ENCODE measurements at places on chromosomes 4 and X.
A peak's percentile ranks its signal among the peaks of the same experiment; 100 is the strongest.

DNA sequence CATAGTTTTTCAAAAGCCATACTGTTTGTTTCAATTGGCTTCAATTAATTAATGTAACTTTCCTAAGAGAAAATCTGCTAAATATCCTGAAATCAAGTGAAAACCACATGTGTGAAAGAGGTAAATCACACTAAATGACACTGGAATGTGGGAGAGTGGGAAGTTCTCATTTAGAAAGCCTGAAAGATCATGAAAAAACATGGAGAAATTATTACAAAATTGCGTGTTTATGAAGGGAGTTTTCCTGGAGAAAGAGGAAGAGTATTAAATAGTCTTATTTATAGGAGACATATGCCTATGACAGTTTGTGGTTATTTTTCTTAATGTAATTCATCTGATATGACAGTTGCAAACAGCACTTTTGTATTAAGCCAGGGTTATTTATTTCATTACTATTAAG, 183.7 kb downstream of the DKK2 start:
- no peak for DNase-seq

DNA sequence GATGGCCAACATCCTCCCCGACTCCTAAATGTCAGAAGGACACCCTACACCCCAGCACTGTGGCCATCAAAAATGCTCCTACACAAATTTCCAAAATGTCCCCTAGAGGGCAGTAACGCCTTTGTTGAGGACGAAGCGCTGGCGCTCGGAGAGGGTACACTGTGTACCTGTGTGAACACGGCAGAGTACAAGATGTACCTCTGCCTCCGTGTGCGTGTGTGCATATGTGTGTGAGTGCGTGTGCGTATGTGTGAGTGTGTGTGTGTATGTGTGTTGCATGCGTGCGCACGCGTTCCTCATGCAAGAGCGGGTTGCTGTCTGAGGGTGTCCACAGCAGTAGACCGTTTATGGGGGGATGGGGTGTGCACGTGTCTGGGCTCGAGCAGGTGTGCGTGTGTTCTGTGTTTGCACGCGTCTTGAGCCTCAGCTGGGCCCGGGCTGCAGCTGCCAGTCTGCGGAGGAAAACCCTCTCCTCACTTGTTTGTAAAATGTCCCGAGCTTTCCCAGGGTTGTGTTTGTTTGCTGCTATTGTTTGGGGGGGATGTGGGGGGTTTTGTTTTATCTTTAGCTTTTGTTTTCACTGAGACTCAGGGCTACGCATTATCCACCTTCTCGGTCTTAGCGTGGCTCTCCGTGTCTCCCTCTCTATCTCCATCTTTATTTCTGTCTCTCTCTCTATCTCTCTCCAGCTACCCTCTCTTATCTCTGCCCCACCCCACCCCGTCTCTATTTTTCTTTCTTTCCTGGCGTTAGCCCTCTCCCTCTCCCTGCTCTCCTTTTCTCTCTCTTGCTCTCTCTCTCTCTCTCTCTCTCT, 10.4 kb upstream of the TSPYL2 start:
- peak; percentile 30 for DNase-seq

- DNase-seq, result peak; percentile 36
These were observed 28.3 kb upstream of the AP1S2 start for GRCh38 chrX:15882704-15883539.

DNA sequence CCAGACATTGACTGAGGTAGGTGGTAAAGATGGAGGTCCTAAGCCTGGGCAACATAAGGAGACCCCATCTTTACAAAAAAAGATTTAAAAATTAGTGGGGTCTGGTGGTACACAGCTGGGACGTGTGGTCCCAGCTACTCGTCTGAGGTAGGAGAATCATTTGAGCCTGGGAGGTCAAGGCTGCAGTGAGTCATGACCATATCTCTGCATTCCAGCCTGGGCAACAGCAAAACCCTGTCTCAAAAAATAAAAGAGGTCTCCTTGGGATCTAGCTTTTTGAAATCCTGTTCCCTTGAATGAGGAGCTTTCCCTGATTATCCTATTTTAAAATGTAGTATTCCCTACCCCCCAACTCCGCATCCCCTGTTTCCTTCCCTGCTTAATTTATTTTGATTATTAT, 78.7 kb upstream of the OGT start:
- peak; percentile 22 for DNase-seq

DNA sequence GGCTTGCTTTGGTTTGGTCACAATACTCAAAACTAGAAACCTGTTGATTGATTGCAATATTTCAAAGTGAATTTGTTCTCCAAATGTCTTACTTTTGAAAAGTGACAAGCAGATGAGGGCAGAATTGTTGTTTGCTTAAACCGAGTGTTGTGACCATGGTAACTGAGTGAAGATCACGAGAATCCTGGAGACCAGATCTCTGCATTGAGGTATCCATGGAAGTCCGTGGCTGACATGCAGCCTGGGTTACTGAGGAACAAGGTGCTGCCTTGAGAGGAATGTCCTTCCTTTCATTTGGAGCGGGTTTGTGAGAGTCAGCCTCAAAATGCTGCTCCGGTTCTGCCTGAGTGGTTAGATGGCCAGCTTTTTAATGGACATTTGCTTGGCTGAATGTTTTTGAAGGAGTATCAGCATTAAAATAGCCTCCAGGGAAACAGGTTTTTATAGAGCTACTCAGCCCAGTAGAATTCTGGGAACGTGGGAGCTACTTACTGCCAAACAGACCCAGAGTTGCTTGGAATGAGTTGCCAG, 31.3 kb downstream of the NYX start:
- no peak for DNase-seq

GRCh38 chr4:24417206-24417605, 167.1 kb downstream of the DHX15 start:
- no peak for DNase-seq

- DNase-seq, result peak; percentile 79
These were observed at the start of gene PCDH7 for GRCh38 chr4:30720021-30720660. Gene PCDH7, plus strand, starts transcription at chr4:30720369. Its CDS starts 1,054 bp downstream, at chr4:30721423.

- no peak for DNase-seq
These were observed 1586.1 kb upstream of the AGA start for GRCh38 chr4:179028321-179028720.

- peak; percentile 49 for DNase-seq
These were observed 37.7 kb upstream of the C4orf17 start for GRCh38 chr4:99473131-99473530.

Measured in astrocyte (in vitro differentiated cells and primary cell).